Activated effector memory CD4-positive, alpha-beta T cell treated with anti-CD3 and anti-CD28 coated beads, Interleukin-2, amount 50 U/mL, for 16 hours (primary cell): ENCODE measurements at places on chromosomes 5 and 9.
A peak's percentile ranks its signal among the peaks of the same experiment; 100 is the strongest.

GRCh38 chr5:9661316-9662015, 31.3 kb upstream of the TAS2R1 start:
- no peak for DNase-seq

DNA sequence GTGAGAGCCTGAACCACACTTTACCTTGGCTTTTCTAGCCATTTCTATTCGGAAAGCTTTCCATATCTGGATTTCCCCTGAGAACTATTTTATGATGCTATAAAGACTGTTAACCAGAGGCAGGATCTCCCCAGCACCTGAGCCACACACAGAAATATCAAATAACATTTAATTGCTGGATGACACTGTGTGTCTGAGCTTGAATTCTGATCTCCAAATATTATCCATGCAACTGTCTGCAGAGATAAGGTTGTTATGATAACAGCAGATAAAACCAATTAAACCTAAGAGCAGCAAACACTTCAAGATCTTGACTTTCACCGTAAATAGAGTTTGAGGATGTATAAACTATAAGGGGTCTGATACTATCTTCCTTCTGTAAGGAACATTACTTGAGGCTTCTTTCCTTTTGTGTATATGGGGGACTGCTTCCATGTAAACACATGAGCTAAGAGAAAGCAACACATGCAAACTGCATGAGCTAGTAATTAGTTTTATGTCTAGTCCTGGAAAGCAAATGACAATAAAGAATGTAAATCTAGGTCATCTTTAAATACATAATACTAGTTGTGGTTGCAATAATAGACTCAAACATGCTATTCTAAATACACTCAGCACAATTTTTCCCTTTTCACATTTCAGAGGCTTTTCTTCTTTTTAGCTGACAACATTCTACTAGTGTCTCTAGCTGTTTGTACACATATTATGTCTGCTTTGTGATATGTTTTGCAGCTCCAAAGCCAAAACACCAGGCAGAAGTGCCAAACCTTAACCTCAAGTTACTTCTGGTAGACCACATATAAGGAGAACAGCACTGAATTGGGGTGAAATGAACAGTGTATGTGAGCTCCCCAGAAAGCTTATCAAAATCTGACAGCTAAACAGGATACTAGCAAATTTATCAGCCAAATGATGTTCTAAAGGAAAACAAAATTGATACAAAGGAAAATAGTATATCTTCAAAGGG, 136.5 kb downstream of the EFNA5 start:
- no peak for DNase-seq

- DNase-seq: no peak
Measured at GRCh38 chr5:127872494-127872893, 169.3 kb downstream of the CCDC192 start.

GRCh38 chr9:76989501-76989900, 30.0 kb upstream of the FOXB2 start:
- DNase-seq: no peak

- peak; percentile 85 for DNase-seq
Measured at GRCh38 chr9:129383561-129384490, 205.8 kb upstream of the IER5L start.

GRCh38 chr5:150208187-150209098, 18.6 kb downstream of the SLC6A7 start:
- no peak for DNase-seq

DNA sequence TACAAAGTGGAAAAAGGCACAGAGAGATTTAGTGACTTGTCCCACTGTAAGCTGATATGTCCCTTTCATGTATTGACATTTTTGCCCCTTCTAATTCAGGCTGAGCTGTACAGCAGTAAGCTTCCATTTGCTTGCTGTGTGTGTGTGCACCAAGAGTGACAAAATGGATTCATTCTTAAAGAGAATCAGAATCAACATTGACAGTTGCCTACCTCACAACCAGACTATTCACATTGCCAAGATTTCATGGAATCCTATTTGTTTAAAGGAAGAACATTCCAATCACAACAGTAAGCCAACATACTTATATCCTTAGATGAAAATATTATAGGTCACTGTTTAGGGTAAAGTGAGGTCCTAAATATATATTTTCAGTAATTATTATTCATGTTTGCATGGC, 102.6 kb downstream of the TMEM232 start:
- DNase-seq: no peak

DNA sequence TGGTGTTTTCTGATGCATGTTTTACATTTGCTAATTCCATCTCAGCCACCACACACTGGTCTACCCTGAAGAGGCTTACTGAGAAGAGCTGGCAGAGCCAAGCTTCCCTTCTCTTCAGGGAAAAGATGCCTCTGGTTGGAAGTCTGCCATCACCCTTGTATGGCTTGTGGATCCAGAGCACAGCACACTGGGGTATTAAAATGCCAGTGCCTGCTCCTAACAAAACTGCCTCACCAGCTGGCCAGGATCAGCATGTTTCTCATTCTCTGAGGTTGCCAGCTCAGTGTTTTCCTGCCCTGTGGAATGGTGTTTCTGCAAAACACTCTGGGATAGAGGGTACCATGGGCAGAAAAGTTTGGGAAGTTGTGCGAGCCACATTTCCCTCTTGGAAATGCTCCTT, 31.6 kb upstream of the ZNF618 start:
- DNase-seq: no peak

DNA sequence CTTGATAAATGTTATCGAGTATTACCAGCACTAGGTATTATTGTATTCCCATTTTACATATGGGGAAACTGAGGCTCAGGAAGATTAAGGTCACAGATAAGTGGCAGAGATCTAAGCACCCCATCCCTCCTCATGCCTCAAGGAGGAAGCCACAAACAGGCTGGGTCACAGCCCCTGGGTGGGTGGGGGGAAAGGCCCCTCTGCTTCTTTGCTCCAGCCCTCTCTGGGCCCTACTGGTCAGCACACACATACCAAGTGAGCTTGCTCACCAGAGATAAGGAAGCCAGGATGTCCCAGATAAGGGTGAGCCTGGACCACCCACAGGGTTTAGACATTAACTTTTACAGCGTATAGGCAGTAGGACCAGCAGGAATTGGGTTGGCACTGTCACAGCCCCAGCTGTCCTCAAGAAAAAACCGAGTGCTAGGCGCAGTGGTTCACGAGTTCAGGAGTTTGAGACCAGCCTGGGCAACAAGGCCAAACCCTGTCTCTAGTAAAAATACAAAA, 45.3 kb downstream of the STK10 start:
- DNase-seq: no peak

DNA sequence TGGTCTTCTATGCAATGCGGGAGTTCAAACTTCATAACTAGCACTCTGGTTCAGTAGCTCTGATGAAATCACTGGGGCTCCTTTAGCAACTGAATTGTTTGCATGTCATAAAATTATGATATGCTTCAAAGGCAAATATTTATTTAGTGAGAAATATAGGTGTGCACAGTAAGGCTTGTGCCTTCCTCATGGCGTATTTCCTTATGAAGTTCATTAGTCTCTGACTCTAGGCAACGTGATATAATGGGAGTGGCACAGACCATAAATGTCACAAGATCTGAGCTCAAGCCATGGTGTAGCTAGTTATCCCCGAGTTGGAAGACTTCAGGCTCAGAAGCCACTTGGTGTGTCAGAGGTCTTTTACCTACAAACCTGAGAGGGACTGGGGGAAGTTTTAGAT, 35.5 kb downstream of the PIP5K1B start:
- no peak for DNase-seq

- DNase-seq: no peak
Measured at GRCh38 chr9:100579665-100580064, 1.8 kb downstream of the CAVIN4 start.

- DNase-seq: peak; percentile 75
Measured at GRCh38 chr5:177301503-177302165, 1.9 kb downstream of the RAB24 start.

DNA sequence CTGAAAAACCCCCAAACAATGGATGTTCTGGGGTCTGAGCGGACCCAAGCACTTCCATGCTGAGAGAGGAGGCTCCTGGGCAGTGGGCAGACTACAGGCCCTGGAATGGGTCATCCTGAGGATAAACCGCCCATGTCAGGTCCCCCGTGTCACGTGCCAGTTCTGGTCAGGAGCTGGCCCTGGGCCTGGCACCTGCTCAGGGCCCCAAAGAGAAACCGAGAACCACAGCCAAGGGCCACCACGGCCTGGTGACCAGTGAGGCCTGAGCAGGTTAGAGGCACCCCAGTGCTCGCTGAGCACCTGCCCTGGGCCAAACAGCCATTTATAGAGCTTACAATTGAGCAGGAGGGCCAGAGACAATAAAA, 15.8 kb downstream of the LMAN2 start:
- no peak for DNase-seq

GRCh38 chr9:88984543-88984883, 6.8 kb upstream of the S1PR3 start:
- DNase-seq: no peak

DNA sequence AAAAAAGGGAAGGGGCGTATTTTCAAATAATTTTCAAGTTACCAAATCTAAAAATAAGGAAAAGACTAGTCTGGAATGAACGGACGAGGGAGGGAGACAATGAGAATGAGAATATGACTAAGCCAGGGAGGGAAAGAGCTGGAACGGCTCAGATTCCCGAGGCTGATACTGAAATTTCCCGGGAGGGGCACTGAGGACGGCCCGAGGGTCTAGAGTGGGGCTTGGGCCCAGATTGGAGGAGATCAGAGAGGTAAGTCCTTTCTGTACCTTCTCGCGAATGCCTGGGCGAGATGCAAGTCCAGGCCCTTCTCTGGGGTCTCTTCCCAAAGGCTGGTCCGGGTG, 3.4 kb upstream of the CCIN start:
- no peak for DNase-seq

GRCh38 chr5:147520450-147520849, 10.6 kb upstream of the DPYSL3 start:
- no peak for DNase-seq

DNA sequence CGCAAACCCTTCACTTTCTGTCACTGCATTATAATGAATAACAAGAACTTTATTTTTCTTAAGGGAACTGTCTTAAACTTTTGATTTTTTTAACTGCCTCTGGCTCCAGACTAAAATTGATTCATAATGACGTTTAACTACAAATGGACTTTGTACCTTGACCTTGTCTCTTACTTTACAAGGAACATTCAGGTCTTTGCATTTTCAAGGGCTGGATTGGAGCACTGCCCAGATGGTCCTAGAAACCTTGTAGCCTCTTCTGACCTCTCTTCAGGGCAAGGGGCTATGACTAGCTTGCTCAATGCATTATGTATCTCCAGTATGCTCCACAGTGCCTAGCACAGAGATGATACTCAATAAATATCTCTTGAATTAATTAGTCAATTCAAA, 612.6 kb upstream of the CLINT1 start:
- no peak for DNase-seq

GRCh38 chr5:139882961-139883539, 87.4 kb downstream of the PSD2 start:
- no peak for DNase-seq

GRCh38 chr9:106797299-106797698, 65.7 kb upstream of the ZNF462 start:
- DNase-seq: no peak

- DNase-seq: no peak
Measured at GRCh38 chr9:109304347-109304746, 16.5 kb downstream of the EPB41L4B start.

DNA sequence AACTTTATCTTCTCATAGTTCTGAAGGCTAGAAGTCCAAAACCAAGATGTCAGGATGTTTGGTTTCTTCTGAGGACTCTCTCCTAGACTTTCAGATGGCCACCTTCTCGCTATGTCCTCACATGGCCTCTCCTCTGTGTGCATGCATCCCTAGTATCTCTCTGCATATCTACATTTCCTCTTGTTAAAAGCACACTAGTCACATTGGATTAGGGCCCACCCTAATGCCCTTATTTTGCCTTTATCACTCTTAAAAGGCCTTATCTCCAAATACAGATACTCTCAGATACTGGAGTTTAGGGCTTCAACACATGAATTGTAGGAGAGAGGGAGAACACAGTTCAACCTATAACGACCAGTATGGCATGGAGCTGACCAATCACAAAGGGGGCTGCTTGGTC, 151.7 kb downstream of the PRELID2 start:
- DNase-seq: no peak

DNA sequence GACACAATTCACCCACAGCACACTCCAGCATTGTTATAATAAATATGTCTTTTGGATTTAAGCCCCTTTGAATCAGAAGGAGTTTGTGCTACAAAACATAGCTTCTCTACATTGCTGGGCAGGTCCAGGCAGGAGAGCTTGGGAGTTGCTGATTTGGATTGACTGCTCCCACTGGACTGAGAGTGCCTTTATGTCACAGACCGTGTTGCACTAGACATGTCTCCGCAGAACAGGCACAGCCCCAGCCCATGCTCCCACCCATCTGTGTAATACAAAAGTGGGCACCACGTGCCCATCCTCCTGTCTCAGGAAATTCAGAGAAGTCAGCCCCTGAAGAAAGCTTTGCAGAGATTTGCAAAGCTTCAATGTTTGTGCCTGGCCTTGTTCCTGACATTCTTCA, 117.1 kb downstream of the MED10 start:
- DNase-seq: no peak

DNA sequence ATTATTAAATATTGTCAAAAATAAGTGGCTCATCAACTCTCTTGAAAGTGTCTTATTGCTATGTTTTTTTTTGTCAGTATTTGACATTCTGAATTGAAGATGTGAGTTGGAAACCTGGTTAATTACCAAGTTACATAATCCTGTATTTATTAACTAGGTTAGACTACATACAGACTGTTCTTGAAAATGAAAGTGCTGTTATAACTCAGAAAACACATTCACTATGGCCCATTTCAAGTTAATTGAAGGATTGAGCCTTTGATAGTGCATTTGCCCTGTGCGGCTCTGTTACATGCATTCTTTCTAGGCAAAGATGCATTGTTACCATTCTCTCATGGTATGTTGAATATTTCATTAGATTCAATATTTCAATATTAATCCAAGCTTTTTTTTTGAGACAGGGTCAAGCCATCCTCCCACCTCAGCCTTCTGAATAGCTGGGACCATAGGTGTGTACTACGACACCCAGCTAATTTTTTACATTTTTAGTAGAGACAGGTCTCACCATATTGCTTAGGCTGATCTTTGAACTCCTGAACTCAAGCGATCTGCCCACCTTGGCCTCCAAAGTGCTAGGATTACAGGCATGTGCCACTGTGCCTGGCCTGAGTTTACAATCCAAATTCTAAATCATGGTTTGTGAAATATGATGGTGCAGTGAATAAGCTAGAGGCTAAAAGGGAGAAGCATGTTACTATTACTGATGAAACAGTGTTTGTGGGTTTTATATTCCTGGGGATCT, 10.0 kb downstream of the CTNNA1 start:
- no peak for DNase-seq

DNA sequence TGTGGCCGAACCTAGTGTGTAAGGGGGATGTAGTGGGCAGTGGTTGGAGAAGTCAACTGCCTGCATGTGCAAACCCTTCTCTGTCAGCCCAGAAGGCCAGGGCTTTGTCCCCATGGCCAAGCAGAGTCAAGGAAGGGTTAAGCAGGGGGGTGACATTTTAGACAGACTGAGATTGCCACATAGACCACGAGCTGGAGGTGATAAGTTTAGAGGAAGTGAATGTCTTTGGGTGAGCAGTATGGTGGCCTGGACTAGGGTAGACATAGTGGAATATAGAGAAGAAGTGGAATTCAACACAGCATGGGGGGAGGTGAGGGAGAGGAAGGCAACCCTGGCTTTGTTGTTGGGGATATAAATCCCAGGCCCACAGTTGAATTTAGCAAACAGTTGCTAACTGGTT, 38.7 kb upstream of the CDKN2AIPNL start:
- no peak for DNase-seq
